ENCODE measurements at places on chromosomes 3 and 15. TPM values are rescaled to one million over a fixed set of nuclear protein-coding genes. Genes with fewer than 3 reads are reported as not detected.

GRCh38 chr3:37040231-37040630 lies 46.9 kb downstream of the MLH1 start:
- H3K36me3 ChIP-seq = peaks cover 3% of the 10 kb centered on the region
- H3K4me1 ChIP-seq = peaks cover 10% of the 10 kb centered on the region
- no peaks in the 10 kb centered on the region for H3K27me3 ChIP-seq
- H3K4me3 ChIP-seq = no peak overlapping the region
- no peak for DNase-seq
- no peak overlapping the region for H3K27ac ChIP-seq

Gene HERC2
- total RNA-seq = 64.9 TPM

GRCh38 chr15:68186671-68187397 lies 18.3 kb downstream of the CALML4 start:
- no peak overlapping the region for H3K4me3 ChIP-seq
- DNase-seq = no peak
- no peaks in the 10 kb centered on the region for H3K27me3 ChIP-seq
- H3K36me3 ChIP-seq = peaks cover 19% of the 10 kb centered on the region

DNA sequence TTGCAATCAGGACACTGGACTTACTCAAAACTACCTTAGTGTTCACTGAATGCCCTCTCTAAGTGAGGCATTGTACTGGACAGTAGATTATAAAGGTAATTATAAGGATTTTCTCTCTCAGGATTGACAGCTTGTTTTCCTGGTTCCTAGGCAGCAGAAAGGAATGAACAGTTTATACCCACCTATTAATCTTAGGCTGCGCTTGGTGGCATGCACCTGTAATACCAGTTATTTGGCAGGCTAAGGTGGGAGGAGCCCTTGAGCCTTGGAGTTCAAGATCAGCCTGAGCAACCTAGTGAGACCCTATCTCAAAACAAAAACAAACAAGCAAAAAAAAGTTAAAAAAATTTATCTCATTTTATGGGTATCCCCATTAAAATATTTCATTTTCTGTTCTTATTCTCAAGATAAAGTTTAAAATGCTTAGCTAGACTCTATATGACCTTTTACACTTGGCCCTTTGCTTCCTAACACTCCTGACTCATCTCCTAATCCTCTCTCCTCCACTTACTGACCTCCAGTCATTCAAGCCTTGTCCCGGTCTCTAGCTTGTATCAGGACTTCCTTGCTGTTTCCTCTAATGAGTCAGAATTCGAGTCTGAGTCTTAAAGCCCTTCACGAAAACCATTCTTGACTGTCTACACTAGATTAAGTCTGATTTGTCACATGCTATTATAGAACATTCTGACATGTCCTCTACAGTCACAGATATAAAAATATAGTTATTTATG lies 348.6 kb downstream of the NLGN1 start:
- H3K27ac ChIP-seq = no peak overlapping the region
- H3K36me3 ChIP-seq = no peaks in the 10 kb centered on the region
- no peaks in the 10 kb centered on the region for H3K27me3 ChIP-seq
- H3K4me1 ChIP-seq = no peaks in the 10 kb centered on the region
- DNase-seq = no peak

DNA sequence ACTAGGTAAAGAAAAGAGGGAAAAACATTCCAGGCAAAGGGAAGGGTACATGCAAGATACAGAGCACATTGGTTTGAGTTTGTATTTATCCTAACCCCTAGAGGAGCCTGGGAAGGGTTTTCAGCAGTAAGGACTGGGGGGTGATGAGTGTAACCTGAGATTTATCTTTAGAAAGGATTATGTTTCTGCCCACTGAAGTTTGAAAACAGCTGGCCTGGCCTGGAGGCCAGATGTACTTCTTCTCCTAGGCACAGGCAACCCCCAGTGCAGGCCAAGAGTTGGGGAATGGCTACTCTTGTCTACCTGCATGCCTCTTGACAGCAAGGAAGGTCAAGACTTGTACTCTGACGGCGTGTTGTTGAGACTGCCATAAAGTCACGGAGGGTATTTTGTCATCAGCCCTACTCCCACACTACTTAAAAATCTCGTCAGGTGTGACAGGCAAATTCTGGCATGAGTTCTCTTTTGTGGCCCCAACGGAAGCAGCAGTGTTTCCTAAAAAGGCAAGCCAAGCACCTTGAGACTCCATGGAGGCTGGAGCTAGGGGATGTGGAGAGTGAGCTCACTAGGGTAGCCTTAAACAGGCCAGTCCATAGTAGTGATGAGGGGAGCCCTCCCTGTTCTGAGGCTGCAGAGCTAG lies 241.5 kb upstream of the WNT5A start:
- no peaks in the 10 kb centered on the region for H3K27me3 ChIP-seq
- H3K27ac ChIP-seq = no peak overlapping the region
- no peak overlapping the region for H3K4me3 ChIP-seq
- no peaks in the 10 kb centered on the region for H3K36me3 ChIP-seq
- no peaks in the 10 kb centered on the region for H3K4me1 ChIP-seq
- DNase-seq = no peak

GRCh38 chr3:100044369-100044768 lies 69.9 kb downstream of the FILIP1L start:
- peak overlapping the region; percentile 78 for H3K27ac ChIP-seq
- H3K4me3 ChIP-seq = no peak overlapping the region
- no peaks in the 10 kb centered on the region for H3K27me3 ChIP-seq

DNA sequence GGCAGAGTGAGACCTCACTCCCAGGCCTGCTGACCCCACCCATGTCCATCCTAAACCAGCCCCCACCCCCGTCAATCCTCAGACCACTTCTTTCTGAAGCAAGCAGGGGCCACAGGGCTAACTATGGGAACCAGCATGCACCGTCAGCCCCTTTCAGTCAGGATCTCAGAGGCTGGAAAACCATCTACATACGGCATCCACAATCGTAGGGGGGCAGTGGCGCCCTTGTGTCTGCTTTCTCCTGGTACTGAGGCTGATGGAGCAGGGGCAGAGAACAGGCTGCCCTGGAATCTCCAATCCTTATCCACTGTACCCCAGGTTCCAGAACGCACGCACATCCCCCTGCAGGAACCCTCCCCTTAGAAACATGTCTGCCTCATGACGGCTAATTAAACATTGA lies 56.6 kb downstream of the XXYLT1 start:
- H3K27ac ChIP-seq = no peak overlapping the region
- peaks cover 5% of the 10 kb centered on the region for H3K4me1 ChIP-seq
- no peaks in the 10 kb centered on the region for H3K27me3 ChIP-seq

DNA sequence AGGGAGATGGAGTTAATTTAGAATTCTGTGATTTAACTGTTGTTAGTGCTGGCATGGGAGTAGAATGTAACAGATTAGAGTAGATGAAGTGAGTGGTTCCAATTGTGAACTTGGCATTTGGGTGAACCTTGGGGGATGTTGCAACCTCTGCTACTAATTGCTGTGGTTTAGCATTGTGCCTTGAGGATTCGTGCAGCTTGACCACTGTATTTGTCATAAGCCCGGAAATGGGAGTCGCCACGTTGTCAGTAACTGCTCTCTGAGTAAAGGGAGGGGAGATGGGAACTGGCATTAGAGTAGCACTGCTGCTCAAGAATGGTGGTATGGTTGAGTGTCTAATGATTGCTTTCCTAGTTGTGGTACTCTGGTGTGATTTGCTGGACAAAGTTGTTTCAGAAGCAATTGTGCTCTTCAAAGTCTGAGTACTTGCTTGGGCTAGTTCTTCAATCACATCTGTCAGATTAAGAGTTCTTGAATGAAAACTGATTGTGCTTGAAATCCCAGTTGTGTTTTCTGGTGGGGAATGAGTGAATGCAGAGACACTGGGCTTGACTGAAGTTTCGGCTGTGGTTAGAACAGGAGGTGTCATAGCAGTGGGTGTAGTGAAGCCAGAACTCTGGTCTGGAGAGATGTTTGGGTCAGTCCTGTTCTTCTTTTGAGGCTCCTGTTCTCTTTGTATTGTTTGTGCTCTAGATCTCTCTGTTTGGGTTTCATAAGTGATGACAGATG lies 15.4 kb downstream of the IGSF10 start:
- no peaks in the 10 kb centered on the region for H3K36me3 ChIP-seq
- DNase-seq = no peak
- no peak overlapping the region for H3K4me3 ChIP-seq
- H3K4me1 ChIP-seq = no peaks in the 10 kb centered on the region
- no peaks in the 10 kb centered on the region for H3K27me3 ChIP-seq
- H3K27ac ChIP-seq = no peak overlapping the region

Gene TRH
- total RNA-seq = not detected

Gene ACTRT3
- 0.96 TPM for total RNA-seq

Gene RSRC1
- total RNA-seq = 5.6 TPM

DNA sequence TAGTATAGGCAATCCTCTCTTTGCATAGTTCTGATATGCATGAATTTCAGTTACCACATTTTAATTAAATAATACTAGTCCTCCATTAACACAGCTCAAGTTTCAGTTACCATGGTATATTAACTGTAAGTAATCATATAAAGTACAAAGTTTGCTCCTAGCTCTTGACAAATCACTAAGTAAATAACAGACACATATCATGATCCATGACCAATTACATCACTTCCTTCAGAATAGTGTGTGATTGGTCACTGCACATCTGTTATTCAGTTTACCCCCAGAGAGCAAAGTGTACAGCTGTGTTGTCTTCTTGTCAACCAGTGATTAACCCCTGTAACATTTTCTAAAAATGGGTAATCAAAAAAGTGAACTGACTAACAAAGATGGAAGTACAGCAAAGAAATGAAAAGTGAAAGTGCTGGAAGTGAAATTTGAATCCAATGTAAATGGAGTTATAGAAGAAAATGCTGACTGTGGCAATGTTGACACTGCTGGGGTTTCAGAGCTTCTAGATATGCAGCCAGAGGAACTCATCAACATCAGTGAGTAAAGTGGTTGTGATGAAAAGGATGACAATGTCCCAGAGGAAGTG lies 30.2 kb upstream of the LEKR1 start:
- no peak overlapping the region for H3K4me3 ChIP-seq
- no peaks in the 10 kb centered on the region for H3K27me3 ChIP-seq
- H3K27ac ChIP-seq = no peak overlapping the region
- H3K36me3 ChIP-seq = no peaks in the 10 kb centered on the region
- no peaks in the 10 kb centered on the region for H3K4me1 ChIP-seq
- no peak for DNase-seq
